EH (cell line): ENCODE measurements at places on chromosomes 2 and 18.
A peak's percentile ranks its signal among the peaks of the same experiment; 100 is the strongest.

DNA sequence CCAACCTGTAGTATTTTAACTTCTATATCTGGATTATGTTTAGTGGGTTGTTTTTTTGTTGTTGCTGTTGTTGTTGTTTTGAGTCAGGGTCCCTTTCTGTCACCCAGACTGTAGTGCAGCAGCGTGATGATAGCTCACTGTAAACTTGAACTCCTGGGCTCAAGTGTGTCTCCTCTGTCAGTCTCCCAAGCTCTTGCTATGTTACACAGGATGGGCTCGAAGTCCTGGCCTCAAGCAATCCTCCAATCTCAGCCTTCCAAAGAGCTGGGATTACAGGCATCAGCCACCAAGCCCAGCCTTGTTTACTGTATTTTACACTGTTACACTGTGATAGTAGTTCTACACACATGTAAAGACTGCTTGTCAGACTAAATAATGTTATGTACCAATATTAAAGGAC is 9.7 kb upstream of the STRN start:
- no peak for DNase-seq

DNA sequence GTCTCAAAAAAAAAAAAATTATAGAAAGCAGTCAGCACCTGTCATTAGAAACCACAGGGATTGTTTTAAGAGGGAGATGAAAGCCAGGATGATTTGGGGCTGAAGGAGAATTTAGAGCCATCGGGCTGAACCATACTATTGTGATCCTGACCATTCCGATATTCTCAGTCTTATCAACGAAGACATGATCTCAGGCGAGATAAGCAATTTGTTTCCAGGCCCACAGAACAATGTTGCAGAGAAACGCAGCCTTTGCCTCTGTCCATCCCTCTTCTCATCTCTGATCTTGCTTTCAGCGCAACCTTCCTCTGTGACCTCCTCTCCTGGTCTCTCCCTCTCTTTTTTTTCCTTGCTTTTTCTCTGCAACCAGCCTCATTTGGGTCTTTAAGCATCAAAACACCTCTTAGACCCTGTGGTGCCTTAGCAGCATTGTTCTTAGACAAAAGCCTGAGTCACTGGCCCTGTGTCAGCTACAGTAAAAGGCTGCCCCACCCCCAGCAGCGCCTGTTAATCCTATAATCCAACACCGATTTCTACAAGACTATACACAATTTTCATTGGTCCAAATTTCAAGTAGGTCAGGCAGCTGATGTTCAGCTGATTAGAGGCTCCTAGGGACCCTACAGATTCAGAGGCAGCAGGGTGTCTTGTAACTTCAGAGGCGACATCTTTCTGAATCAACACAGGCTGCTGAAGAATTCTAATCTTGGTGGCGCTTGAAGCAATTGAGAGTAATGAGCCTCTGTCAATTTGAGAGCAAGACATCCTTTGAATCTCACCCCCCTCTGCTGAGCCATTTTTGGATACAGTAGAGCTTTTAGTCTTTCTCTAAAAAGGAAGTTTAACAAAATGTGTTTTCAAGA is 206.0 kb downstream of the NCK2 start:
- no peak for DNase-seq

GRCh38 chr18:23530195-23530594 is 26.9 kb downstream of the RMC1 start:
- DNase-seq, result no peak

- peak; percentile 28 for DNase-seq
Measured at GRCh38 chr2:12678186-12678585, 38.5 kb upstream of the TRIB2 start.

- DNase-seq, result no peak
Measured at GRCh38 chr2:181178823-181179412, 198.5 kb downstream of the UBE2E3 start.

DNA sequence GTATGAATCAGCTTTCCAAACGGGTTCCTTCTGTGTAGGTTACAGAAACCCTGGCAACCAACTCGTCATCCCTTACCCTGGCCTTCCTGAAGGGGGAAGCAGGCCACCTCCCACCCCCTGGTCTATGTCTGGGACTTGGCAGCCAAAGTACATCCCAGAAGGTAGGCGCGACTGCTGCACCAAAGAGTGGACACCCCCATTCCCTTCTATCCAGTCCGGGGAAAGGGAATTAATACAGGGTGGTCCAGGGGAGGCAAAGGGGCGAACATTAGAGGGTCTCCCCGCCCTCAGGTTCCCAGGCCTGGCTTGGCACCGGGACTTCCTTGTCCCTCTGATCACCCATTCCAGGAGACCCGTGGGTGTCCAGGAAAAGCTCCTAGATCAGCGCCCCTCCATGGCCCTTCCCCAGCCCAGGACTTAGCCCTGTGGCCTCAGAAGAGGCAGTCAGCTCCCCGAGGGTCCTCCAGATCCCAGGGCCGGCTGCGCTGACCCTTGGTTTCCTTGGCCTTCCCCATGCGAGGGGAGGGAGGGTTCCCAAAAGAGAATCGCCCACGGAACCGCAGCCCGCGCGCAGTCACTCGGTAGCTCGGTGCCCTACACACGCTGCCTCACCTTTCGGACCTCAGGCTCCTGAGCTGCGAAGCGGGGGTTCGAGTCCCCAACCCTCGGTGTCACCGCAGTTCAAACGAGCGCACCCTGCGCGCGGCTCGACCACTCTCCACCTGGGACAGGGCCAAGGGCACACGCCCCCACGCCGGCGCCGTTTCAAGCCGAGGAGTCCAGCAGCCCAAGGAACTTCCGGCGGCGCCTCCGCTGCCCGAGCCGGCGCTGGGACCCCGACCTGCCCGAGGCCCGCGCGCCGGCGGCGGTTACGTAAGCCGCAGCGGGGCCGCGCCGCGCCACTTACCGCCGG is at the start of gene PER2:
PER2 (minus strand) TSS at position 874 of the 913 bp plus-strand sequence. CDS start 10,674 bp downstream, outside the sequence.
- peak; percentile 85 for DNase-seq

GRCh38 chr18:22293417-22293816 is 124.0 kb downstream of the GATA6 start:
- DNase-seq, result no peak

DNA sequence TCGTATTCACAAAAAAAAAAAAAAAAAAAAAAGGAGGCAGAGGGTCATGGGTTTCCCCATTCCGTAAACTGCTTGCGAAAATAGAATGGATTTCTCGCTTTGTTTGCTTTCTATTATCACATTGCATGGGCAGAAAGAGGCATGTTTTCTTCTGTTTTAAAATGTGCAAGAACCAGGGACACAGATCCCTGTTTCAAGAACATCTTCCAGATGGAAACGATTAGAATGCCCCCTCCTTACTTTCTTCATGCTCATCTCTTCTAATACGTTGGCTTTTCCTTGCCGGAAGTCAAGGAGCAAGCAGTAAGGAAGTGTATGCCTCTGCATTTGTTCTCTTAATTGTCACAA is 51.0 kb upstream of the ZNF516 start:
- DNase-seq, result peak; percentile 10

DNA sequence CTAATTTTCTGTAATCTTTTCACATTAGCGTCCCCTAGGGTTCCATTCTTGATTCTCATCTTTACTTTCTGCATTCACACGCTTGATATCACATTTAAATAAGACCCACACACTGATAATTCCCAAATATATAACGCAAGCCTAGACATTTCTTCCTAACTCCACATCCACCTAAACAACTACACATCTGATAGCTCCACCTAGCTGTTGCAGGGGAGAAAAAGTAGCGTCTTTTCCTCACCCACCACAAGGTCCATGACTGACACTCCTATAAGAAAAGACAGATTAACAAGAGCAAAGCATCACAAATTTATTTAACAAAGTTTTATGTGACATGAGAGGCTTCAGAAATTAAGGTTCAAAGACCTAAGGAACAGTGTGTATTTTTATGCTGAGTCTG is 862.2 kb upstream of the DDX18 start:
- DNase-seq, result no peak

- DNase-seq, result no peak
Measured at GRCh38 chr18:75521816-75522215, 94.3 kb upstream of the SMIM21 start.
